ENCODE measurements at places on chromosomes 11 and 22.

DNA sequence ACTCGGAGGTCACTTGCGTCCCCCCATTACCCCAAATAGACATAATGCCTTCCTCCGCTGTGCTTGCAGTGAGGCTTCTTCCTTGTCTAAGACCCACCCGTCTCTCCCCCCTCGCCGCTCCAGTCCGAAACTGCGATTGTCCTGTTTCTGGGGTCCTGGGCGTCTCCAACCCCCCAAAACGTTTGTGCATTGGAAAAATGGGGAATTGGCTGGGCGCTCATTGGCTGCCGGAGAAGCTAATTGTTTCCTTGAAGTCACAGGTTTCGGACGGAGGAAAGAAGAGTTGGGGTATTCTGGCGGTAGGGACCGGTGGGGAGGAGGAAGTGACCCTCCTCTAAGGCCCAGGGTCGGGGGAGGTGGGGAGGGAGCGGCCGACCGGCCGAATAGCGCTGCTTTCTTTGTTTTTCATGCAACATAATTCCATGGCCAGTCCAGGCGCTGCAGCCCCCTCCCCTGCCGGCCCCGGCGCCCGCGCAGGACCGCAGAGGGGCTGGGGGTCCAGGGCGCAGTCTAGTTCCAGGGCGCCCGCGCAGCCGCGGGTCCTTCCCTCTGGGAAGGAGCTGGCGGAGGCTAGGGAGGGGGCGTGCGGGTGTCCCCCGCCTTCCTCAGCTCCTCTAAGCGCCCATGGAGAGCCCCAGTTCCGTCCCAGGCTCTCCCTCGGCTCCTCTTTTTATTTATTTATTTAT lies 12.7 kb upstream of the CPT1A start:
- DNase-seq = no peak

- DNase-seq = no peak
Observed at GRCh38 chr22:31583861-31584485, 78.0 kb downstream of the PISD start.

DNA sequence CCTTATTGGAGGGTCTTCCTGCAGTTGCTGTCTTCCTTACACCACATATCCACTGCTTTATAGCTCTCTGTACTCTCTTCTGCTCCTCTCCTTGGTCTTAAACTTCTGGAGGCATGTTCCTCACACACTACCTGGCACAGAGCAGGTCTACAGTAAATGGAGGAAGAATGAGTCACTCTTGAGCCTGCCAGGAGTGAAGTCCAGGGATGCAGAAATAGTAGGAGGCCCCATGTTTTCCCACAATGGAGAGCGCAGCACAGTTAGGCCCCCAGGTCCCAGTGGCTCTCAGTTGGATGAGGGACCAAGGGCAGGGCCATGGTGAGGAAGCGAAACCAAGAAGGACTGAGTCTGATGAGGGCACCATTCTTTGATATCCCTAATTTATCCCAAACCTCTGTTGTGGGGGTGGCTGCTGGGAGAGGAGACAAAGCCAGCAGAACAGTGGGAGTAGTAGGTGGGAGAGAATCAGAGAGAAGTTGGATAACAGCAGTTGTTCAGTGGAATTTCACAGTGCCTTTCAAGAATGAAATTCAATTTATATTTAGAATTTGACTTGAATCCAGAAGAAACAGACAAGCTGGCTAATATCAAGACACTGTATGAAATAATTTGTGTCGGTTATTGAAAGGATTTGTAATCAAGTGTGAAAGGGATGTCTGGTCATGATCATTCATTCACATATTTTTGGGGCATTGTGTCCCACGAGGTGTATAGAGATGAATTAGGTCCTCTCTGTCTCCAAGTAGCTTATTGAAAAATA lies 187.8 kb downstream of the HIPK3 start:
- DNase-seq = no peak

GRCh38 chr11:102288725-102289083 lies 28.6 kb upstream of the BIRC3 start:
- DNase-seq = no peak

GRCh38 chr22:17705951-17706900 lies 67.7 kb downstream of the BCL2L13 start:
- DNase-seq = no peak

DNA sequence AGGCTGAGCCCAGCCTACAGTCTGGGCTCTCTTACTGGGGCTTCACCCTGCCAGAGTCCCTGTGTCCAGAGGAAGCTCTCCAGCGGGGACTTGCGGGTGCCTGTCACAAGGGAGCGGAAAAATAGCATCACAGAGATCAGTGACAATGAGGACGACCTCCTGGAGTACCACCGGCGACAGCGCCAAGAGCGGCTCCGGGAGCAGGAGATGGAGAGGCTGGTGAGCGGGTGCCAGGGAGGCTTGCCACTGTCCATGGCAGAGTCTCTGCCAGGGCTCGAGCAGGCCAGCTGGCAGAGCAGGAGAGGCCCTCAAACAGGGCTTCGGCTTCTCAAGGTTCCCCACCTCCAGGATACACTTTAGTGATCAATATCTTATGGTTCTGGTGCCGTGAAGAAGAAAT lies 21.0 kb downstream of the PHLDB1 start:
- no peak for DNase-seq

GRCh38 chr11:69660001-69660500 lies 15.1 kb downstream of the LTO1 start:
- no peak for DNase-seq

DNA sequence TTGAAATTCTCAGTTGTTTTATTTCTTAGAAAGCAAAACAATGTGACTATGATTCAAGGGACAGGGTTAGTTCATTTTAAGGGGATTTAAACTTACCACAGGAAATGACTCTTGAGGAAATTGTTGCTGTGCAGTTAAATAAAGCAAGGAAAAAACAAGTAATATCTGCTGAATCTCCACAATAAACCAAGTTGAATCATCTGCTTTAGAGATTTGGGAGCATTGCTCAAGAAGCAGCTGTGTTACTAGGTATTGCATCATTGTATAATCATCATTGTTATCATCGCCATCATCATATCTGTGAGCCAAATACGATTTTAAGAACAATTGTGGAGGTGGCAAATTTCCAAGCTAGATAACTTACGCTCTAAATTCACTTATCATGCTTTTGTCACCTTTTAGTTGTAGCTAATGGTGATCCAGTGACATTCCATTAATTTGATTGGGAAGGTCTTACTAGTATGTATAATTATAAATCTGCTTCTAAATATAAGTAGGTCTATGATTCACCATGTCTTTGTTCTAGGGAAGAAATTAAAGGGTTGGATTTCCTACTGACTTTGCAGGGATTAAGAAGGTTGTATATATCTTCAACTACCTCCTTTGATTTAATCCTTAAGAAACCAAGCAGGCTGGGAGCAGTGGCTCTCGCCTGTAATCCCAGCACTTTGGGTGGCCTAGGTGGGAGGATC lies 19.9 kb downstream of the MMP10 start:
- DNase-seq = no peak

GRCh38 chr11:46120346-46121300 lies 631 bp downstream of the PHF21A start:
- peak; percentile 3 for DNase-seq

DNA sequence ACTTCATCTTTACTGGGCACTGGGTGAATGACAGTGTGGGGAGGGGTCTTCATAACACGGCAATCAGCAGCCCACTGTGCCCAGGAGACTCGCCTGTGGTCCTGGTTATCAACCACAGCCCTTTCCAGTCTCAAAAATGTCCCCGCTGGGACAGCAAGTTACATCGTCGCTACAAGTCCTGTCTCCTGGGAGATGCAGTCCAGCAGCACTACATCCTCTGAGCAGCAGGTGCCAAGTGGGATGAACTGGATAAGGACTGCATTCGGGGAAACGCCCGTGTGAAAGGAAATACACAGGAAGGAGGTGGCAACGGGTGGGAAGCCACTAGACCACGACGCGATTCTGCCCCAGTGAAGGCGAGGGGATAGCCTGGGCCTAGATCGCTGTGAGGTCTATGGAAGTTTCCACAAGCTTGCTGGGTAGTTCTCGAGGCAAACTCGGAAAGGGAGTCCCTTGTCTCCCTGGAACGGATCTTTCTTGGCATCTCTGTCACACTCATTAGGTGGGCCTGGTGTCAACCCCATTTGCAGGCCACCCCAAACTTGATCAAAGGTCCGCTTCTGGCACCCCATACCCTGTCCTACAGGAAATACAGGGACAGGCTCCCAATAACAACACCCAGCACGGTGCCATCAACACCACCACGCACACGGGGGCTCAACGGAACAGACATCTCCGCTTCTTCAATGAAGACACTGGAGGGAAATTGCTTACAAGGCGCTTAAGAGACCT lies 4.4 kb downstream of the ASCL2 start:
- DNase-seq = no peak

DNA sequence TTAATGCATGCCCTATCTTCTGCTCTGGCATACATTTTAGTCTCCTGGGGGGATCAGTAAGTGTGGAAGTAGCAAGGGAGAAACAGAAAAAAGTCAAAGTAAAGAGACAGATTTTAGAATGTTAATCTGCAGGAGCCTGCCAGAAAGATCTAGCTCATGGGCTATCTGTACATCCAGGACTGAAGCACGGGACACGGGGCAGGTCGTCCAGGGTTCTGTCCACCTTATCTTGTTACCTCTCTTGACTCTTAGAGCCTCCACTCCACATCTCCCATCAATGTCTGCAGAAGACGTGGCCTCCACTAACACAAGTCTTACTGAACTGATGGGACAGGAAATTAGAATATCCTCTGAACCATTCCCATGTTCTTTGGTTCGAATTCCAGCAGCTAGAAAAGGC lies 1.7 kb upstream of the SLC43A3 start:
- no peak for DNase-seq

- DNase-seq = no peak
Observed at GRCh38 chr11:86151174-86152005, 82.5 kb upstream of the PICALM start.

GRCh38 chr22:21952586-21953571 lies at the start of gene PPM1F:
Gene PPM1F, minus strand, starts transcription at chr22:21952848. Its CDS starts 6,800 bp downstream, at chr22:21946048.
- peak; percentile 75 for DNase-seq

- DNase-seq = no peak
Observed at GRCh38 chr11:1873048-1873812, 18.5 kb downstream of the PRR33 start.

DNA sequence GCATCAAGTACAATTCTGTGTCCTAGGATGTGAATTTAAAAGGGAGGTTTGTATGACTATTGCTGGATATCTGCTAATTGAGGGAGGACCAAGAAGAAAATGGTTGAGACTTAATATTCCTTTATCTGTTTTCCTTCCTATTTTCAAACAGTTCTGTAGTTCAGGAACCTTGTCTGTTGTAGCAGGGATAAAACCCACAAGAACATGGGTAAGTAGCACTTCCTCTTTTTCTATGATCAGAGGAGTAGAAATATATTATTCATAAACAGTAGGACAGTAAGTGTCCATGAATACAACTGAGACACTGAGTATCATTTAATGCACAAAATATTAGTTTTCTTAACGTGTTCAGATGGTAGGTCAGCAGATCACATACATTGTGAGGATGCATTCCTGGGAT lies 7.6 kb downstream of the MS4A3 start:
- DNase-seq = no peak

- no peak for DNase-seq
Observed at GRCh38 chr22:28464127-28464526, 215.5 kb downstream of the TTC28 start.

- no peak for DNase-seq
Observed at GRCh38 chr22:40493441-40493840, 123.0 kb downstream of the SGSM3 start.

DNA sequence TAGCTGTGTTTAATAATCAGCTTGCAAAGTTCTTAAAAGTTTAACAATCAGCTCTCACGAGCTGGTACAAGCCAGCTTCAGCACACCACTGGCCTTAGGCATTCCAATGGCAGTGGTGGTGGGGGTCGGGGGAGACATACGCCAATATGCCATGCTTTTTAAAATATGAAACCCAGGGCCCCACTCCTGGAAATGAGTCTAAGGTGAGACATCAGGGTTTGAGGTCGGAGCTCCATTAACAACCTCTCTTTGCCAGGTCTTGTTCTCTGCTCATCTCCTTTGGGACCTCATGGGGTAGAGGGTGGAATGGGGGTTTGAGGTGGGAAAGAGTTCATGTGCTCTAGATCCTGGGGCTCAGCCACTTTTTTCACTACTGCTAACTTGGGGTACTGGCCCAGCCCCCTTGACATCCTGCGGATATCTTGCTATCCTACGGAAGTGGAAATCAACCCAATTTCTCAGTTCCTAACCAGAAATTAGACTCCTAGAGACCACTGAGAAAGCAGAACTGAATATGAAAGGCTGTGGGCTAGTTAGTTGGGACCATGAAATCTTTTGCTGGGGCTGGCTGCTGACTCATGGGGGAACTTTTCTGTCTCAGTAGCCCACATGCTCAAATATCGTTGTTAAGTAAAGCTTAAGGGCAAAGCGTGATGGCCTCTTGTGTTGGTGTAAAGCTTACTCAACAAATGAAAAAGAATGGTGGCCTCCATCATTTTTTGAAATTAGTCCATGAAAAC lies 90.1 kb downstream of the PDHX start:
- DNase-seq = peak; percentile 25

DNA sequence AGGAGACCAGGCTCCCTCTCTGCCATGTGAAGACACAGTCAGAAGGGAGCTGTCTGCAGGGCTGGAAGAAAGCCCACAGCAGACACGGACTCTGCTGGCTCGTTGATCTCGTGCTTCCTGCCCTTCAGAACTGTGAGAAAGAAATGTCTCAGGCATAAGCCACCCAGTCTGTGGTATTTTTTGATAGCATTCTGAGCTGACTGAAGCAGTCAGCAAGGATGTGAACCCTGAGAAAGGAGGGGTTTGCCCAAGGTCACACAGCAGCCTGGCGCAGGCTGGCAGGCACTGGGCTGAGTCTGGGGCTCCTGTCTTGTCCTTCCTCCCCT lies 255.1 kb upstream of the B3GAT1 start:
- no peak for DNase-seq

DNA sequence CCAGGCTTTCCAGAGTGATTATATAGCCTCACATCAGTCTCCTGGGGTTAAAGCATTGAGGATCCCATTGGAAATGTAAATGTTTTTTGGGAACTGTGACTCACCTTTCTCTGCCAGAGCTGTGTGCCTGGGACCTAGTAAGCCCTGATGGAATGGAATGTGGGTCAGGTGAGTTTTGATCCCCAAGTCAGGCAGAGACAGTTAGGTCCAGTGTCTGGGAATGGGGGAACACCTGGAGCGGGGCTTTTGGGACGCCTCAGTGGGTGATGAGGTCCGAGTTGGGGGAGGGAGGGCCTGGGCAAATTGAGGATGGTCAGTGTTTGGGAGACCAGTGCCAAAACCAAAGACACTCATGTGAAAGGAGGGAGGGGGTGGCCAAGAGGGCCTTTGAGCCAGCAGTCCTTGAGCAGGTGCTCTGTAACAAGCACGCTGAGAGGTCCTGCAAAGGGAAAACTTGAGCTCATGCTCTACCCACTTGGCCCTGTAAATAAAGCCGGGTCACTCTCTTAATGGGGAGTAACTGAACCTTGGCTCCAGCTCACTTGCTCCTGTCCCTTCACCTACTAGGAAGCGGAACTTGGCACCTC lies 104.7 kb downstream of the NAV2 start:
- no peak for DNase-seq
